Substantia nigra (tissue), 51 donors: ENCODE measurements at places on chromosomes 11 and 22.

DNA sequence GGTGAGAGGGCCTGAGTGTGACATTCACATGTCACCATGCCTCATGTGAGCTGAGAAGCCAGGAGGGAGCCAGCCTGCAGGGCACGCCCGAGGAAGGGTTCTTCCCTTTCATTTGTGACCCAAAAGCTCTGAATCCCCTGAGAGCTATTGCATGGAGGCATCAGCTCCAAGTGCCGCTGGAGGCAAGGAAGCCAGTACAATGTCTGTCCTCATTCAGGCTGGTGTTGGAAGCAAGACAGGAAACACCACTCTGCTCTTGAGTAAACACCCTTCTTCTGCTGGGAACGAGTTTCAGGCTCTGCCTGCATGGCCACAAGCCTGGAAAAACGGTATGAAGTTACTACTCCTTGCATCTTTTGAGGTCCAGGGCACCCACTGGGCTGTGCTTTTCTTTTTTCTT, 83.8 kb upstream of the LARGE1 start:
- no peak for DNase-seq

- no peak for DNase-seq
Measured at GRCh38 chr11:2980168-2980840, 11.8 kb downstream of the NAP1L4 start.

GRCh38 chr11:89441606-89442005, 49.6 kb downstream of the NOX4 start:
- DNase-seq = no peak

- no peak for DNase-seq
Measured at GRCh38 chr11:64926689-64927088, 2.2 kb downstream of the PPP2R5B start.

GRCh38 chr11:134589129-134589528, 177.1 kb upstream of the B3GAT1 start:
- no peak for DNase-seq

- no peak for DNase-seq
Measured at GRCh38 chr11:44899959-44900358, 50.7 kb downstream of the TP53I11 start.

GRCh38 chr11:93849751-93850593, 446 bp downstream of the VSTM5 start:
- DNase-seq = no peak

GRCh38 chr22:29306835-29307595, 565 bp downstream of the GAS2L1 start:
- no peak for DNase-seq

- DNase-seq = no peak
Measured at GRCh38 chr11:16297332-16297731, 59.0 kb downstream of the SOX6 start.

GRCh38 chr11:8253566-8253965, 10.1 kb downstream of the LMO1 start:
- DNase-seq = no peak

DNA sequence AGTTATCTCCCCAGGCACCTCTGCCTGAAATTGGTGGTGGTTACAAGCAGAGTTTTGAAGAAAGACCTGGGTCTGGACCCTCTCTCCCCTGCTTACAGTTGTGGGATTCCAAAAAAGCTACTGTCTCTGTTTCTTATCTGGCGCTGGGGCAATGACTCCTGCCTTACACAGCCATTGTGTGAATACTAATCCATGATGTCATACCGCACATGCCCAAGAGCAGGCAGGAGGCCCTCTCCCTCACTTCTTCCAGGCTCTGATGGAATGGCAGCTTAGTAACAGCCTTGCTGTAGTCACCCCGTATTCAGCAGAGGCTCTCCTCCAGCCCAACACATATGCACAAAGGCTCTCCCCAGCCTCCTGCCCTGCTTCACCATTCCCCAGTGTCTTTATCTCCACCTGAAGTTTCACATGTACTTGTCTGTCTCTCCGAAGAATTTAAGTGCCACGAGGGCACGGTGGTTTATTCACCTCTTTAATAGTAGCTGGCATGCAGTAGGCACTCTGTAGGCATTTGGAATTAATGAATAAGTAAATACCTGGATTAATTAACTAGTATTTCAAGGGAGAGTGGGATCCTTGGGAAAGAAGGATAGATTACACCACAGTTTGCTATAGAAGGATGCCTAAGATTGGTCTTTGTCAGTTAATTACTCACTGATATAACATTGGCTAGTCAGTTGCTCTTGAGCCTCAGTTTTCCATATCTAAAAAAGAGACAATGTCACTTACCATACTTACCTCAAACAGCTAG, 165.6 kb downstream of the ETS1 start:
- no peak for DNase-seq

- DNase-seq = no peak
Measured at GRCh38 chr11:72309074-72309598, 65.2 kb upstream of the PHOX2A start.

- DNase-seq = no peak
Measured at GRCh38 chr11:1936781-1937615, 10.1 kb upstream of the MRPL23 start.

GRCh38 chr22:49134076-49134475, 693.6 kb downstream of the BRD1 start:
- DNase-seq = no peak
